Memory B cell (primary cell): ENCODE measurements at places on chromosomes 3 and 15.

- DNase-seq = peak; percentile 65
Measured at GRCh38 chr15:42273900-42274701, 868 bp upstream of the TMEM87A start.

DNA sequence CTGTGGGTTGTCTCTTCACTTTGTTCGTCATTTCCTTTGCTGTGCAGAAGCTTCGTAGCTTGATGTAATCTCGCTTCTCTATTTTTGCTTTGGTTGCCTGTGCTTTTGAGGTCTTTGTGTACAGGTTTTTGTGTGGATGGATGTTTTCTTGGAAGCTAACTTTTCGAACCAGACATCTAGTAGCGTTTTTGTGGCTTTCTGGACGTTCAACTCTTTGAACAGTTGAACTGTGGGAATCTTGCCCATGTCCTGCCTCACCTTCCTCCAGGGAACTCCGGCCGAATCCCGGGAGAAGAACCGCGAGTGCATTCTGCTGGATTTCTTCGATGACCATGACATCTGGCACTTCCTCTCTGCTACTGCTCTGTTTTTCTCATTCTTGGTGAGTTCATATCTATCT is 70.6 kb downstream of the USF3 start:
- peak; percentile 41 for DNase-seq

DNA sequence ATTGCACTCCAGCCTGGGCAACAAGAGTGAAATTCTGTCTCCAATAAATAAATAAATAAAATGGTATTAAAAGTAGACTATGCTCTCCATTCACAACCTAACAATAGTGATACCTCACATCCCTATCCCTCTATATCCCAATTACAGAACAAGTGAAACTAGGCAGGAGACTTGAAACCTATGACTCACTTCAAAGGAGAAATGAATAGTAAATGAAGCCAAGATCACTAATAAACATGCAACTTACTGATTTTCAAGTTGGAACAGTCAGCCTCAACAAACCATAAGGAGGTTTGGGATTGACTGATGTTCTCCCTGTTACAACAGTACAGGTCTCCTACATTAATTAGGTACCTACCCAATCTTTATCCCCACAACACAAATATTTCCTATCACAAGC is 103.4 kb downstream of the GSK3B start:
- no peak for DNase-seq

DNA sequence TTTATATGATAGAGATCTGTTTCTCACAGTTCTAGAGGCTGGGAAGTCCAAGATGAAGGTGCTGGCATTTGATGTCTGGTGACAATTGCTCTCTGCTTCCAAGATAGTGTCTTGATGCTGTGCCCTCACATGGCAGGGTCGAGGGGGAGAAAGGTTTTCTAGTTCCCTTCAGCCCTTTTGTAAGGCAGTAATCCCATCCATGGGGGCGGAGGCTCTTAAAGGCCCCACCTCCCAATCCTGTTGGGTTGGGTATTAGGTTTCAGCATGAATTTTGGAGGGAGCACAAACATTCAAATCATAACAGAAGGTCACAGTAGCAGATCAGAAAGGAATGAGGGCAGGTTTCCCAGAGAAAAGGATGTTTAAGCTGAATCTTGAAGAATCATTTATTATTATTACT is 601.7 kb upstream of the ZNF717 start:
- no peak for DNase-seq
